ENCODE measurements at places on chromosomes 3 and 15.

GRCh38 chr3:117473981-117474538 is 764.5 kb downstream of the TUSC7 start:
- DNase-seq, result no peak

- DNase-seq, result no peak
These were observed 5.7 kb downstream of the PODXL2 start for GRCh38 chr3:127634653-127635052.

DNA sequence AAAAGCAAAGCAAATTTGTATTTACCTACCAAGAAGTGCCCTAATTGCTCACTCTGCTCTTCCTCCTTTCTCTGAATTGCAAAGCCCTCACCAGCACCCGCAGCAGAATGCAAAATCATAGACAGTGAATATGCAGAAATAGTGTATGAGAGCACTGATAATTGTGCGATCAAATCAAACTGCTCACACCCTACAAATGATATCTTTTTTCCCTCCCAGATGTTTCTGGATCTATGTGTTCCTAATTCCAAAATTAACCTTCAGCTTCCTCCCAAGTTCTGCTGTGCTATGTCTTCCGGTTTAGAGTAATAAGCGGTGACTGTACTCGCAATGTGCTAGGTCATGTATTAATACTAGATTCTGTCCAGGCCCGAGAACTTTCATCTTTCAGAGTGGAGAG is 3.4 kb downstream of the GHSR start:
- DNase-seq, result no peak

GRCh38 chr15:64461721-64462162 is 1.4 kb downstream of the ZNF609 start:
- DNase-seq, result no peak

- no peak for DNase-seq
These were observed 26.4 kb downstream of the GRIP2 start for GRCh38 chr3:14513566-14514322.

DNA sequence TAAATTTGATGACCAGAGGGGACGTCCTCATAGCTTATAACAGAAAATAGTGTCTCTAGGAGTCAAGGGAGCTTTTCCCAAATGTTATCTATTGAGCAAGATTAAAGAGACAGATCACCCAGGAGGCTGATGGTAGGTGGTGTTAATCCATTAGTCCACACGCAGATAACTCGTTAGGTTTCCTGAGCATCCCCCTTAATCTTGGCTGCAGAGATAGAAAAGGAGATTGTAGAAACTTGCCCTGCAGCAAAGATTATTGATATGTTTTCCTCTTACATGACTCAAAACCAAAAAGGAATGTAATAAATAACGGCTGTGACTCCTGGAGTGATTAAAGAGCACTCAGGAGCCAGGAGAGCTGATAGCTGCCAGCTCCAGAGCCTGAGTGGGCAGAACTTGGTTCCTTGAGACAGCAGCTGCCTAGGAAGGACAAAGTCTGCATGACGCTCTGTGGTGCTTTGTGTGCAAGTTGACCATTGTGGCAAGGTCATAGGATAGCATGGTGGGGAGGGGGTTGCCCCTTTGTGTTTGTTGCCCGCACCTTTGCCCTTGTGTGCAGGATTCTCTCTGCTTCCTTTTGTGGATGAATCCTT is 234.8 kb downstream of the PTPRG start:
- no peak for DNase-seq

DNA sequence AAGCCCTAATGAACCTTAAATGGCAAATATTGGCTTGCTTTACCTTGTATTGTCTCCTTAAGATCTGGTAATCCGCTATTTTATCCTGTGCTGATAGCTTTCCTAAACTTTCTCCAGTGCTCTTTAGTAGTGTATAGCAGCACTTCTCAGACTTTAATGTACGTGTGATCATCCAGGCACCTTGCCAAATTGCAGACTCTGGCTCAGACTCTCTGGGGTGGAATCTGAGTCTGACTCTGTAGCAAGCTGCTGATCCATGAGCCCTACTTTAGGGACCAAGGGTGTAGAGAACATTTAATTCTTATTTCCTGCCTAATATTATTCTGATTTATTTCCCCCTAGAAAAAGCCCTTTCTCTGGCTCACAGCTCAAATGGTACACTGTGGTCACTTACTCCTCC is 518.8 kb upstream of the ZNF385D start:
- DNase-seq, result no peak

- DNase-seq, result no peak
These were observed 4.3 kb upstream of the CCDC50 start for GRCh38 chr3:191324936-191325335.

DNA sequence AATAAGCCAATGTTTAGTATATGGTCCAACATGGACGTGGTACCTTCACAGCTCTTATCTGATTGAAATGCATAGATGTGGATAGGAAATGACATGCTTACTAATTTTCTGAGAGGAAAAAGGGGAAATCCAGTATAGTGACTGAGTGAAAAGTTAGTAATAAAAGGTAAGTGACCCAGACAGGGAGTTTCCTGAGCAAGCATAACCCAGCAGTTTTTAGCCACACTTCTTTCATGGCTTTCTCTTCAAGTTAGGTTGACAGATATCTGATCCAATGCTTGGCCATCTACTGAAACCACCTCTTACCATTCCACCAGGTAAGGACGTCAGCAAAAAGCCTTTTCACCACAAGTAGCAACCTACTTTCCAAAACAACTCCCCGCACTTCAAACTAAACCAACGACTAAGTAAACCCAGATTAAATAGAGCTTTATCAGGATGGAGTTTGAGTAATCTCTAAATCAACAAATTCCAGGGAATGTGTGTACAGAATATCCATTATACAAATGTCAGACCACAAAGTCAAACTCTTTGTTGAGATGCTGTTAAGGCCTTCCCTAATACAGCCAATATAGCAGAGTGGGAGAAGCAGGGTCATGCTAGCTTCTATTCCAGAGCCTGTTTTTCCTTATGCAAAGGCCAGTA is 329.7 kb downstream of the RORA start:
- no peak for DNase-seq

GRCh38 chr3:195809796-195810454 is 1.8 kb downstream of the MUC4 start:
- DNase-seq, result no peak

DNA sequence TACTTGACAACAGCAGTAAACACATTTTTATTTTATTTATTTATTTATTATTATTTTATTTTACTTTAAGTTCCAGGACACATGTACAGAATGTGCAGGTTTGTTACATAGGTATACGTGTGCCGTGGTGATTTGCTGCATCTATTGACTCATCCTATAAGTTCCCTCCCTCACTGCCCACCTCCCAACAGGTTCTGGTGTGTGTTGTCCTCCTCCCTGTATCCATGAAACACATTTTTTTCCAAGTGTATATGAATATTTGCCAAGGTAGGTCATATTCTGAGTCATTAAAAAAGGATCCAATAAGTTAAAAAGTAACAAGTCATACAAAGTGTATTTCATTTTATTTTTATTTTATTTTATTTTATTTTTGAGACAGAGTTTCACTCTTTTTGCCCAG is 567.3 kb upstream of the KCNMB2 start:
- DNase-seq, result no peak

- no peak for DNase-seq
These were observed 131.9 kb upstream of the PROK2 start for GRCh38 chr3:71916747-71917369.

DNA sequence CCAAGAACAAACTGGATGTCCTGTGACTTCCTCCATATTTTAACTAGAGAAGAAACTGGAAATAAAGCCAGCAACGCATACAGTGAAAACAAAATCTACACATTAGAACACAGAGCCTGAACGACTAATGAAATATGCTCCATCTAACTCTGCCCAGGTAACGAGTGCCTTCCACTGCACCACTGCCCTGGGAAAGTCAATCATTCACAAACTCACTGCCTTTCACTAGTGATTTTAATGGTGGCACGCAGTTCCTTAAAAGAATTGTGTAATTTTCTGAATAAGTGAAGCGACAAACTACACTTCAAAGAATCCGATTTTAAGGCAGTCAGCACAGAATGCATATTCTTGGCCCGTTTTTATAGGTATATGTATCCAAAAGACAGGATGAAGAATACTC is 416.0 kb downstream of the SHQ1 start:
- no peak for DNase-seq

GRCh38 chr3:148820361-148821245 is 7.0 kb upstream of the CPB1 start:
- no peak for DNase-seq

DNA sequence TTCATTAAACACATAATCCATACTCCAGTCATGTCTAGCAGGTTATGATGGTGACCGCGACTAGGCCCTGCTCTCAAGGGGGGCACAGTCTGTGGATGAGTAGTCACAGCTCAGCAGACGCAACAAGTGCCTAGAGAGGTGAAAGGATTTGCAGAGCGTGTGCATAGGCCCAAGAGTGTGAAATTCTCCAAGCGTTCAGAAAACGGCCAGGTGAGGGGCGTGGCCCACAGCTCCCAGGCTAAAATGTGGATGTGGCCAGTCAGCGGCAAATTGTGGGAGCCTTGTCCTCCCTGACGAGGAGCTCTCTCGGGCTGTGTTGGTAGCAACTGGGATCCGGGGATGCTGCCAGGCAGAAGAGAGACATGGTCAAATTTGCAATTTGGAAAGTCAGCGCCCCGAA is 46.4 kb upstream of the TSEN2 start:
- DNase-seq, result no peak

DNA sequence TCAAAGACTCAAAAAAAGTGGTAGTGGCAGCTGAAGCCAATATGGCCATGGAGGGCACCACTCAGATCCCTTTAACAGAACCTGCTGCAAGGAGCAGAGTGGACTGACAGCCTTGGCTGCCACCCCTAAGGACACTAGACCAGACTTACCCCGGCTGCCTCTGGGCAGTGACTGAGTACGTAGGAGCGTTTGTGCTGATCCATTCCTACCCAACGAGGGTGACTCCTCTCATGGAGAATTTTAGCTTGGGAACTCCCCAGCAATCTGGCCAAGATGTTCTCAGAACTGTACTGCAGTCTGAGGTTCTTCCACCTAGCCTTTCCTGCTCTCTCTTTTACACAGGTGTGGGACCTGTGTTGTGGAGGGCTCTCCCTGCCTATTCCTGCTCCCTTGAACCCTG is 22.1 kb downstream of the CLEC3B start:
- DNase-seq, result no peak

- no peak for DNase-seq
These were observed 59.1 kb downstream of the FBLN2 start for GRCh38 chr3:13607821-13608597.

DNA sequence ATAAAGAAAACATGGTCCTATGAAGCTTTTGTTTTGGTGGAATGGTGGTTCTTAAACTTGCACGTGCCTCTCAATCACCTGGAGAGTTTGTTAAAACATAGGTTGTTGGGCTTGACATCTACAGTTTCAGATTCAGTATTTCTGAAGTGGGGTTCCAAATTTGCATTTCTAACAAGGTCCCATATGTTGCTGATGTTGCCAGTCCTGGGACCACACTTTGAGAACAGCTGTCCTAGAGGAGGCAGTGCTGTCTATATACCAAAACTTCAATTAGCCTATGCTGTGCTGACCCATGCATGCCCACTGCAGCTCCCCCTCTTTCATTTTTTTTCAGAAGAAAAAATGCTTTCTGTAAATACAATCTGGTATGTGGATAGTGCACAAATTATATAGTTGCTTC is 31.3 kb downstream of the ALCAM start:
- DNase-seq, result no peak

DNA sequence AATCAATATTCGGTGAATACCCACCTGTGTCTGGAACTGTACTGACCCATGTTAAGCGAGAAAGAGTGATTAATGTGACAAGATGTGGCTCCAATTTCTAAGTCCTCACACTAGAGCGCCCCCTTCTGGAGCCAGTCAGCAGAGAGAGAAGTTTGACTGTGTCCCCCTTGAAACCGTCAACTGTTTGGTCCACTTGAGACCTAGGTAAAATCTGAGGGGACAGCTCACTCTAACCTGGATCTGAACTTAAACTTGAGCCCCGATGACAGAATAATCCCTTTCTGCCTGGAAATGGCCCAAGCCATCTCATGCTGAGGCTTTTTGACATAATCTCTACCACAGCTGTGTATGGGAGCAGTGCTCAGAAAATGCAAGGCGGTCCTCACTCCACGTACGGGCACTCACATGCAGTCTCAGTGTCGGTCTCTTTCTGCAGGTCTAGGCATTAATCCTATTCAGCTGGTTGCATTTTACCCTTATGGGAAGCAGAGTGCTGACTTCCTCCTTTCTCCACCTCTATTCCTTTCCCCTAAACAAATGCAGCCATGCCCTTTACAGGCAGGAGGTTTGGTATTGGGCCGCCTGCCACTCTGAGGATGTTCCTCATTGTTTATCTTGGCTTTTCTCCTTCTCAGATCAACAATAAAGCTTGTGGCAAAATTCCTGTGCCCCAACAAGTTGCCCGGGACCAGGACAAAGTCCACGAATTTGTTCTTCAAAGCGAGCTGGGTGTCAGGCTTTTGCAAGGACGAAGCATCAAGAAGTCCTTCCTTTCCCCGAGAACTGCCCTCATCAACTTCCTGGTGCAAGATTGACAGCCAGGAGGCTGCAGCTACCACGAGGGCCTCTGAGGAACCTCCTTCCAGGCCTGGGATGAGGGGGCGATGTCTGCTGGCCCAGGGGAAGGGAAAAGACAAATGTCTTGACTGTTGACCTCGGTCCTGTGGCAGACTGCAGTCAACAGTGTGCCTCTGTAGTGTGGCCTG is 47.5 kb upstream of the LIMD1 start:
- no peak for DNase-seq

GRCh38 chr3:59326246-59327024 is 276.6 kb upstream of the CFAP20DC start:
- no peak for DNase-seq

GRCh38 chr3:53244271-53244670 is 11.6 kb downstream of the TKT start:
- no peak for DNase-seq

DNA sequence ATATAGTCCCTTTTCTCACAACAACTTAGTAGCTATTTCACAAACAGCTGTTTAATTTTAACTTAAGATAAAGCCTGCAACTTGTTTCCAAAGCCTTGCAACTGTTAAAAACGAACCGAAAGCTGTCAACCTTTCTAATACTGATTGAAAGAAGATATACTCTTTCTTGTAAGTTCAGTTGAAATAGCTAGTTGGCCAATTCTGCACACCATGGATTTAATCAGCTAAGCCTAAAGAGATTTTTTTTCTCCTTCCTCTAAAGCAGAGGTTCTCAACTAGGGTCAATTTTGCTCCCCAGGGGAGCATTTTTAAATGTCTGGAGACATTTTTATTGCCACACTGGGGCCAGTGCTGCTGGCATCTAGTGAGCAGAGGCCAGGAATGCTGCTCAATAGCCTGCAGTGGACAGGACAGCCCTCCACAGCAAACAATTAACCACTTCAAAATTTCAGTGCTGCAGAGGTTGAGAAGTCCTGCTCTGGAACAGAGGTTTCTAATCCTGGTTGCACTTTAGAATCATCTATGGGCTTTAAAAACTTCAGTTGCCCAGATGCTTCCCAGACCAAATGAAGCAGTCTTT is 26.2 kb downstream of the MINDY4B start:
- no peak for DNase-seq

DNA sequence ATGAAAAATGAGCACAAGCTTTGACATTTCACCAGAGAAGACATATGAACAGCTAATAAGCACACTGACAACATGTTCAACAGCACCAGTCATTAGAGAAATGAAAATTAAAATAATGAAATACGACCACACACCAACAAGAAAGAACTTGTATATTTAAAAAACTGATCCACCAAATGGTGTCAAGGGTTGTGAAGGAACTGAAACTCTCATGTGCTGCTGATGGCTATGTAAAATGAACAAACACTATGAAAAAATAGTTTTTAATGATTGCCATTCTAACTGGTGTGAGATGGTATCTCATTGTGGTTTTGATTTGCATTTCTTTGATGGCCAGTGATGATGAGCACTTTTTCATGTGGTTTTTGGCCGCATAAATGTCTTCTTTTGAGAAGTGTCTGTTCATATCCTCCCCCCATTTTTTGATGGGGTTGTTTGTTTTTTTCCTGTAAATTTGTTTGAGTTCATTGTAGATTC is 193.8 kb downstream of the SCAPER start:
- no peak for DNase-seq
